ENCODE measurements at places on chromosomes 4 and X.

- DNase-seq: no peak
These were observed 65.3 kb upstream of the WDR1 start for GRCh38 chr4:10181745-10182445.

- DNase-seq: no peak
These were observed 183.8 kb upstream of the NUDT10 start for GRCh38 chrX:51148848-51149247.

GRCh38 chrX:43703211-43703791 is 47.2 kb downstream of the MAOA start:
- DNase-seq: no peak

GRCh38 chrX:20140420-20140819 is 1.2 kb downstream of the EIF1AX start:
- no peak for DNase-seq

GRCh38 chr4:29311247-29311646 is 1408.9 kb upstream of the PCDH7 start:
- DNase-seq: no peak

DNA sequence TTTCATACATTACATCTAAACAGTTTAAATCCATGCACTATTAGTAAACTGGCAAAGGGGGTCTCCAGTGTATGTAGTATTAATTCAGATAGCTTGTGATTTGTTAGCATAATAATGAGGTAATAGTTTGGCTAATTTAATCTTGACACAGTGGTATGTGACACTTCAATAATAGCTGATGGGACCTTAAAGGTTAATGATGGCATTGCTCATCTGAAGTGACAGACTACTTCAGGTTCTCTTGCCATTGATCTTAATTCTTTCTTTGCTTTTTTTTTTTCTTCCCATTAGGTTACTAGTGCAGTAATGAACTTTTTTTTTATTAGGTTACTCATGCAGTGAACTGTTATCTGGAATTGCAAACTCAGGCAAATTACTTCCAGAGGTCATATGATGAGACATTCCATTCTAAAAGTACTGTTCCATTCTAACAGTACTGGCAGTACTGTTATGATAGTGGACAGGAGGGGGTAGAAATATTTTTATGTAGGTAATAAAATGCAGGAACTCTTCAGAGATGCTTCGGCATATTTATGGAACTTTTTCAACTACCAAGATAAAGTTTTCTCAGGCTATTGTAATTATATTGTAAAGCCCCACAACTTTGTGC is 911.3 kb upstream of the LCORL start:
- no peak for DNase-seq

GRCh38 chr4:41103657-41104056 is 110.7 kb downstream of the APBB2 start:
- DNase-seq: no peak

GRCh38 chr4:83369831-83370639 is 35.4 kb upstream of the HPSE start:
- no peak for DNase-seq

- DNase-seq: no peak
These were observed 1013.0 kb downstream of the STIM2 start for GRCh38 chr4:27873596-27873995.

DNA sequence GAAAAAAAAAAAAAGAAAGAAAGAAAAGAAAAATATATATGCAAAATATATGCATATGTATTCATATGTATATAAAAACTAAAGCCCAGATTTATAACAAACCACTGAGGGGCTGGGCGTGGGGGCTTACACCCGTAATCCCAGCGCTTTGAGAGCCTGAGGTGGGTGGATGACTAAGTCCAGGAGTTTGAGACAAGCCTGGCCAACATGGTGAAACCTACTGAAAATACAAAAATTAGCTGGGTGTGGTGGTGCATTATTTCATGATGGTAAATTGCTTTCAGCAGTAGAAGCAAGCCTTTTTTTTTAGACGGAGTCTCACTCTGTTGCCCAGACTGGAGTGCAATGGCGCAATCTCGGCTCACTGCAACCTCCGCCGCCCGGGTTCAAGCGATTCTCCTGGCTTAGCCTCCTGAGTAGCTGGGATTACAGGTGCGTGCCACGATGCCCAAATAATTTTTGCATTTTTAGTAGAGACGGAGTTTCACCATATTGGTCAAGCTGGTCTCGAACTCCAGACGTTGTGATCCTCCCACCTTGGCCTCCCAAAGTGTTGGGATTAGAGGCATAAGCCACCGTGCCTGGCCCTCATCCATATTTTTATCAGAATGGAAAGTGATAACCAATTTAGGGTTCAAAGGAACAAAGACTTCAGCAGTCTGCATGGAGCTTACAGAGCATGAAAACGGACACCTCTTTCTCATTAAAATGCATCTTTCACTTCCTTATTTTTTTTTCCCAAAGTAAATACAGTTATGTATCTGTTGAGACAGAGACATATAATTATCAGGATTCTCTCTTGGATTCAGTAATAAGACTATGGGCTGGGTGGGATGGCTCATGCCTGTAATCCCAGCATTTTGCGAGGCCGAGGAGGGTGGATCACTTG is 27.7 kb upstream of the MOB1B start:
- DNase-seq: no peak

GRCh38 chr4:57370691-57371090 is 260.5 kb upstream of the IGFBP7 start:
- DNase-seq: no peak

- DNase-seq: no peak
These were observed 40.9 kb downstream of the GPR143 start for GRCh38 chrX:9724711-9725110.

GRCh38 chr4:119300101-119300978 is 21.6 kb downstream of the FABP2 start:
- DNase-seq: no peak

DNA sequence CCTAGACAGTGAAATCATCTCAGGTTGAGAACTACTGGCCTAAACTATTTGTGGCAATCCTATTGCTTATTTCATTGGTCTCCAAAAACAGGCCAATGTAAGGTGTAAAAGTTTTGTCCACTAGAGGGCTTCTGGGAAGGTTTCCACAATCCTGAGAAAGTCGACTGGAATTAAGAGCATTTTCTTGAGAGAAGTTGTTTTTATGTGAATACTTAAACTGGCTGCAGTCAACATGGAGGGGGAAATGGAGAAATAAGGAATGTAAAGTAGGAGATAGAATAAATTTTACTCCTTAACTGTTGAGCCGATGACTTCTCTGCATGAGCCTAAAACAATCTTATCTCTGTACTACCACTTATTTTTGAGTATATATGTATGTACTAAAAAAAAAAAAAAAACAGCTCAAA is 11.0 kb upstream of the EIF4E start:
- DNase-seq: no peak

DNA sequence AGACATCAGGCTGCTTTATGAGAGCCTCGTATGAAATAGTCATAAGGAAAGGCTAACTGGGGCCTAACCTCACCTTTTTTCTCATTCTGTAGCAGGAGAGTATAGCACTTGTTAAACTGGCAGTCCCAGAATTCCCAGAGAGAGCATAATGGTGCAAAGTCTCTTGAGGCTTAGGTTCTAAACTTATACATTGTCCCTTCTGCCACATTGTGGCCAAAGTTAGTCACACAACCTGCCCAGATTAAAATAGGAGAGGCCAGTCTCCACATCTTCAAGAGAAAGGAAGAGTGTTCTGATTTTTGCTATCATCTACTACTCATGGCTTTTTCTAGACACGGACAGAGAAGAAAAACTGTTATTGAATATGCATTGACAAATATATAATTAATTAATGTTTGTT is 1588.9 kb upstream of the PCDH7 start:
- no peak for DNase-seq

GRCh38 chr4:54423066-54423465 is 194.0 kb downstream of the PDGFRA start:
- no peak for DNase-seq

- DNase-seq: no peak
These were observed 177.9 kb downstream of the TSPAN5 start for GRCh38 chr4:98480535-98480934.

- DNase-seq: no peak
These were observed 101.8 kb upstream of the CXorf51B start for GRCh38 chrX:146707781-146708180.

DNA sequence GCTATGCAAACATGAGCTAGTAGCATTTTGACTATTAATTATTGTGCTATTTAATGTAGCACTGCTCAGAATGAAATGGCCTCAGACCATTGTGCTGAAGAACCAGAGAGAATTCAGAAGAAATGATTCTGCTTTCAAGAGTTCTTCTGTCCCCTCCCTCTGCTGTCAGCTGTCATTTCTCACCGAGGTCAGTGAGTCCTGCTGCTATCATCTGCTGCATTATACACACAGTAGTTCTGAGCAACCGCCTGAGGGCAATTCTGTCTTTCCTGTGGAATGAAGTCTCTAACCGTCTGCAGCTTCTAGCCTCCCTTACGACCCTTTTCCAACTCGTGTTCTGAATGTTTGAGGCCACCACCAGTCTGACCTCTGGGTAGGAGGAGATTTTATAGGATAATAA is 249.4 kb downstream of the HNRNPD start:
- DNase-seq: no peak

DNA sequence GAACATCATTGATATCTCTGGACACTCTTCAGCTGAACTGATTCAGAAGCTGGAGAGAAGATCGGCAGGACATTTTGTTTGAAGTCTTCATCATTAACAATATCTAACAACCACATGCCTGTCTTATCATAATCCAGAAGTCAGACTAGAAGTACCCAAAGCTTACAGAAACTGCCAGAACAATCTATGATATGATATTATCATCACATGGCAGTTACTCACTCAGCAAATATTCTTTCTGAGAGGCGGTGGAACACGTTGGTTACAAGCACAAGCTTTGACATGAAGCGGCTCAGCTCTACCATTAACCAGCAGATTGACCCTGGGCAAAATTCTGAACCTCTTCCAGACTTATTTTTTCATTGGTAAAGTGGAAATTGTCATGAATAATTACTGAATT is 69.4 kb upstream of the KIT start:
- no peak for DNase-seq

DNA sequence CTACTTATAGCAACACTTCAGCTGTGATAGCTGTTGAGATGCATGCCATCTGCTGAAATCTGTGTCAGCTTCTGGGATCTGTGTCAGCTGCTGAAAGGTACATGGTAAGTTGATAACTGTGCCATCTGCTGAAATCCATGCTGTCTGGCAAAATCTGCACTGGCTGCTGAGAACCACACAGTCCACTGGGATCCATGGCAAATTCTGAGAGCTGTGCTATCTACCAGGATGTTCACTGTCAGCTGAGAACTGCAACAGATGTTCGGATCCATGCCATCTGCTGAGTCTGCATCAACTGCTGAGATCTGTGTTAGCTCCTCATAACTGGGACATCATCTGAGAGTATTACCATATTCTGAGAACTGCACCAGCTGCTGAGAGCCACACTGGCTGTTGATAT is 430.5 kb upstream of the POU3F4 start:
- DNase-seq: no peak

- no peak for DNase-seq
These were observed 335.2 kb downstream of the TENM3 start for GRCh38 chr4:182578402-182578801.

DNA sequence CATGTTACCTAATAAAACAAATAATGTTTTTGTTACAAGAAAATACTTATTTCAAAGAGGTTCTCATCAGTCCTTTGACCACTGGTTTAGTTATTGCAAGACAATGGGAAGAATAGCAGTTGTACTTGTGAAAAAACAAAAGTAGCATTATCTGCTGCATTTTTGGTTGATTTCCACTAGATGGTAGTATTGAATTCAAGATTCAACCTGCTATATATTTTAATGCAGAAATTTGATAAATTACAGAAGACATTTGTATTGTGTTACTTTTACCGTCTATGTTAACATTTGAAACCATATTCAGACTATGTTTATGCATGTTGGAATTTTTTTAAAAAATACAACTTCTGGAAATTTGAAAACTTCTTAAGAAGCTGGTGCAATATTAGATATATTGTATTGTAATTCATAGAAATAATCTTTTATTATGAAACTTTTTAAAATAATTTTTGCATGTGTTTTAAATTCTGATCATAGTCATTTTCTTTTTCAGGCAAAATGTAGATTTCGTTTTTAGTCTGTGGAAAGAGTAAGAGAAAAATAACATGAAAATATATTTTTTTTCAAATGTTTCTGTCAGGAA is 56.4 kb downstream of the SPCS3 start:
- no peak for DNase-seq

DNA sequence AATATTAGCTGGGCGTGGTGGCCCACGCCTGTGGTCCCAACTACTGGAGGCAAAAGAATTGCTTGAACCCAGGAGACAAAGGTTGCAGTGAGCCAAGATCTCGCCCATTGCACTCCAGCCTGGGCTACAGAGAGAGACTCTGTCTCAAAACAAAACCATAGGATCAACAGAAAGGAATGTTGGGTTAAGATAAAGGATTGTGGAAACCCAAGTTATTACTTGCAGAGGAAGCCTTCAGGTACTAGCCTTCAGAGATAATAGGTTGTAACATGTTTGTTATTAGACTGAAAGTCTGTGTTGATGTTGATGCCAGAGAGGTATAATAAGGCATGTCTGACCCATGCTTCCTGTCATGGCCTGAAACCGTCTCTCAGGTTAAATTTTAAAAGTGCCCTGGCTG is 16.9 kb downstream of the SSX5 start:
- no peak for DNase-seq

DNA sequence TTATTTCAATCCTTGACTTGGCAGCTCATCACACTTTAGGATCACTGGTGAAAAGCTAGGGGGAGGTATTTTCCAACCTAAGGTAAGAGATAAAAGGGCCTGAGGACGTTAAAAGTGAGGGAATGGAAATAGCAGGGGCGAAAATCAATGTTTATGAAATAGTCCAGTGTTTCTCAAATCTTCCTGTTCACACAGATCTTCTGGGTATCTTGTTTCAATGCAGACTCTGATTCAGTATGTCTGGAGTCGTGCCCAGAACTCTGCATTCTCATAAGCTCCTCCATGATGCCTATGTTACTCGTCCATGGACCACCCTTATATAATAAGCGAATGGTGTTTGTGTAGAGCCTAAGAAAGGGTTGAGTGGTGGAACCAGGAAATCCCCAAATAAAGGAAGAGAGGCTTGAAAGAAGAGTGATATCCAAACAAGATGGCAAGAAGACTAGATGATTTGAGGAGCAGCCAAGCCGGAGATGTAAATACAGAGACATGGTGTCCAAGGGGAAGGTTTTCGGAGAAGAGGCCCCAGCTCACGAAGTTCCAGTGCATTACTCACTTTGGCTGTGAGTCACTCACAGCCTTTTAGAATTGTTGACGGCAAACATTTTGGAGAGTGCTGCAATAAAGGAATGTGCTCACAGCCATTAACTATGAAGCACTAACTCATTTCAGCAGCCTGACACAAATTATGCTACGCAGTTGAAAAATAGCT is 215.6 kb upstream of the PPARGC1A start:
- no peak for DNase-seq

DNA sequence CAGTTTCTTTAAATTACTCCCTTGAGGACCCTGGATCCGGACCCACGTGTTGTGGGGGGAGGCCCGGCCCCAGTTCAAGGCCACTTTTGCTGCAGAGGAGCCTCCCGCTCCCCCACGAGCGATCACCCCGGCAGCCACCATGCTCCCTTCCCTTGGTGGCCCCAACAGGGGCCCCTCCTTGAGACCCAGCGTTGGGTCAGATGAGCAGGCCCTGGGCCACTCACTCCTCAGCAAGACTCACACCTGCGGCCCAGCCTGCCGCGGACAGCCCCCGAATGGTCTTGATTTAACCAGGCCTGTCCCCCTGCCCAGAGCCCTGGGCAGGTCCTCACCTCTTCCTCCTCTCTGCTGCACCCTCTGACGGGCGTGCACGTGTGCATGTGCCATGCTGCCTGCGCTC is 4.3 kb downstream of the CPLX1 start:
- no peak for DNase-seq
